Stimulated activated CD4-positive, alpha-beta T cell treated with anti-CD3 and anti-CD28 coated beads, TNF-alpha, amount 100 ng/mL, for 4 hours (primary cell): ENCODE measurements at places on chromosomes 1 and 21.

GRCh38 chr1:190658907-190659306, 181.2 kb upstream of the BRINP3 start:
- no peak for DNase-seq

DNA sequence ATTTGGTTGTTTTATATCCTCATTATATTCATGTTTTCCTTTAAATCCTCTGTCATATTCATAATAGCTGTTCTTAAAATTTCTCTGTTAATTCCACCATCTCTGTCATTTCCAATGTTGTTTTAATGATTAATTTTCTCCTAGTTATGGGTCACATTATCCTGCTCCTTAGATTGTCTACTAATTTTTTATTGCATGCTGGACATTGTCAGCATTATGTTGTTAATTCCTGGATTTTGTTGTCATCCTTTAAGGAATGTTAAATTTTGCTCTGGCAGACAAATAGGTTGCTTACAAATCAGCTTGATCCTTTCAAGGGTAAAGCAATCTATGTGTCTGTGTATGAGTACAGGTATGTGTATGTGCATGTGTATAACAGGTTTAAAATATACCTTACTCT, 393.8 kb upstream of the POU3F1 start:
- no peak for DNase-seq

GRCh38 chr1:106027871-106028270, 1028.6 kb upstream of the PRMT6 start:
- DNase-seq, result no peak

- no peak for DNase-seq
Measured at GRCh38 chr1:210464519-210465039, 135.9 kb downstream of the HHAT start.

- no peak for DNase-seq
Measured at GRCh38 chr1:167923324-167924056, 9.6 kb upstream of the ADCY10 start.

- DNase-seq, result no peak
Measured at GRCh38 chr21:28737674-28738419, 254.8 kb downstream of the LTN1 start.

- DNase-seq, result no peak
Measured at GRCh38 chr1:106897976-106898375, 158.5 kb upstream of the PRMT6 start.

DNA sequence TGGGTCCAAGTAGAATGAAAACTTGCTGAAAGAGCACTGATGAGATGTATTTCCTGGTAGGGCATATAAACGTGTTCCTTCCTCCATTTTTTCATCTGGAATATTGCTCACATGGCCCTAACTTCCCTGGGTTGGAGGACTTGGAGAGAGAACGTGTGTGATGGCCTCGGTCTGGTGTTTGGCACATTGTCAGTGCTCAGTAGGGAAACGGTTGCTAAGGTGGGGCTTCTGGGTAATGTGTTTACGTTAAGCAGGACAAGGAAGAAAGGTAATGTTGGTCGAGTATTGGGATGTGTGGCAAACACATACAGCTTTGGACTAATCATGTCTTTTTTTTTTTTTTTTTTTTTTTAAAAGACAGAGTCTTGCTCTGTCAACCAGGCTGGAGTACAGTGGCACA, 6.2 kb downstream of the TTF2 start:
- DNase-seq, result no peak

DNA sequence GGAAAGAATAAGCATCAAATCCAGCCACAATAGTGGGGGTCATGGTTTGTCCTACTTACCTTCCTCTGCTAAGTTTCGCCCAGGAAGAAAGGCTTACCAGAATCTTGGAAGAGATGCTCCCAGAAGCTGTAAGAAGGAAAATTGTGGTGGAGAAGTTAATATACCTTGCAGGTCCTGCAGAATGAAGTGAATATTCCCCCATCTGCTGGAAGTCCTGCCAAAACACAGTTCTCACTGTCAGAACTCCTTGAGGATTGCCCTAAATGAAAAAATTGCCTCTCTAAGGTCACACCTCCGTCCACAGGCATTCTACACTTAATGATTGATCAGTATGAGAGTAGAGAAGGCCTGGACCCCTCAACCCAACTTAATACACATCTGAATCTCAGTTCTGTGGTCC, 78.4 kb upstream of the RGS21 start:
- DNase-seq, result no peak

- no peak for DNase-seq
Measured at GRCh38 chr1:203593723-203594122, 32.9 kb upstream of the ATP2B4 start.

DNA sequence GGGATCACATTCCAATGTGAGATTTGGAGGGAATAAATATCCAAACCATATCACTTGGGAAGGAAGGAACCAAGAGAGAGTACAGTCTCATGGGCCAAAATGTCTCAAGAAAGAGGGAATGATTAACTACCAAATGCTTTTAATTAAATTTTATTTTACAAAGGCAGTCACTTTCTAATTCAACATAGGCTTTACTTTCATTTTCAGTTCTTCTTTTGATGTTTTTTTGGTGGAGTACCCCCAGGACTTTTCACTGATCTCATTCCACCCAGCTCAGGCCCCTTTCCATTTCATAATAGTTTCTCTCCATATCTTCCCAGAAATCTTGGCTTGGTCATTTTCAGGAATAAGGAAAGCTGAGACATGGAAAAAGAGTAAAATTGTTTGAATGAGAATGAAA, 5.1 kb upstream of the SLAMF7 start:
- no peak for DNase-seq

- DNase-seq, result no peak
Measured at GRCh38 chr1:59682396-59683080, 132.2 kb upstream of the HOOK1 start.

GRCh38 chr1:97630281-97630680, 290.6 kb downstream of the DPYD start:
- DNase-seq, result no peak

DNA sequence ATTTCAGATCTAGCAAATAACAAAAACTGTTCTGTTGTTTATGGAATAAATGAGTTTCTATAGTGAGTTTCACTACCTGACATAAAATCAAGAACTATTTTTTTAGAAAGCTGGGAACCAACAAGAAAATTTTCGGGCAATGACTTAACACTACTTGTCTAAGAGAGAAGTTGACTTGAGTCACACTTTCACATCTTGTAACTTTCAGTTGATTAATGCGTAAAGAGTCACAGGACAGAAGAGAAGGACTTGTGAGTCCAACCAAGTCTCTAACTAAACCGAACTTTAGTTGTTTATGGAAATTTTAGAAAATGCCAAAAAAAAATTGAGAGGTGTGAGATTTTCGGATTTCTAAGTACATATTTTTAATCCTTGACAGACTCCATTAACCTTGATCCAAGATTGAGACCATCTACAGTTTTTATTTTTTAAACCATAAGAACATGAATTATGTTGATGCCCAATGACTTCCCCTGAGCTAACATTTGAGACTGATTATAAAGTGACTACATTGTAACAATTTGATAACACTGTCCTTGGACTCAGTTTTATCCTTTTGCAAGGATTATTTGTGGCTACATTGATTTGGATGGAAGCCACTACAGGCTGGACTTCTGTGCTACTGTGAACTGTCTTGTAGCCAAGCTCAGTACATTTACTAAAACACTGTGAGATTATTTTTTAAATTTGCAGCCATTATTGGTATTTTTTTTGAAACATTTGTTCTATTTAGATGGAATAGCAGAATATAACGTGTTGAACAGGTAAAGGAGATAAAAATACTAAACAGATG, 284.0 kb downstream of the PTPRC start:
- no peak for DNase-seq

GRCh38 chr1:12049616-12050015, 13.5 kb upstream of the TNFRSF8 start:
- DNase-seq, result no peak

DNA sequence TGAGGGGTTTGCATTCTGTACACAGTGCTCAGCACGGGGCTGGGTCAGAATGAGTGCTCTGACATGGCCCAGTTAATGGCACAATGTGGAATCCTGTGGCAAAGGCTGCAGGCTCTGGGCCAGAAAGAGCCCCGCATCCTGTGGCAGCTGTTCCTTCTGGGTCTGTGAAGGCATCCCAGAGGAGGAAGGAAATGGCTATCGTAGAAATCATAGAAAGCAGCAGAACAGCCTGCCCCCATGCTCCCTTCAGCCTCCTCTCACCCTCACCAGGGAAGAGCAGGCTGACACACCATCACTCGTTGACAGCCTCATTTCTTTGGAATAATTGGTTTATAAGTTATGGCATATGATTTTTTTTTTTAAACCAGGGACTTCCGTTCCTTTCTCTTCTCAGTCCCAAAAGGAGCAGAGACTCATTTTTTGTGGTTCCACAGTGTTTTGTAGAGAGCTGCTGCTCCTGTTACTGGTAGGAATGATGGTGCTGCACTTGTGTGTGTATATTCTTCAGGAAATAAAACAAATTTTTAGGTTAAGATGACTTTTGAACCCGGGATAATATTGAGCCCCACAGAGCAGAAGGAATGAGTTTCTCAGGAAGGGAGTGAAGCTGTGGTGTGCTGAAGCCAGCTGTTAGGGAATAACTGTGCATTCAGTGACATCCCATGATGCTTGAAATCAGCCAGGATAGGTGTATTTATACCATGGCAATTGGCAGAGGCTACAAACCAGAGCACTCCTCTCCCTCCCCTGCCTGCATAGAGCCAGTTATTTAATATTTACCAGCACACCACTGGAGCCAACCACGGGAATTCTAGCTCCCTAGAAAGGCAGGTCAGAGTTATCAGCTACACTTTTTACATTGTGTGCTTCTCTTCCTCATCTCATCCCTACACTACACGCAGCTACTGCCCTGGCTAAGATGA, 32.0 kb downstream of the PLXNA2 start:
- DNase-seq, result no peak

GRCh38 chr1:37174876-37175275, 140.6 kb upstream of the GRIK3 start:
- no peak for DNase-seq

GRCh38 chr1:67097305-67097704, 37.5 kb downstream of the C1orf141 start:
- no peak for DNase-seq

GRCh38 chr1:64459743-64460142, 10.2 kb upstream of the CACHD1 start:
- no peak for DNase-seq

DNA sequence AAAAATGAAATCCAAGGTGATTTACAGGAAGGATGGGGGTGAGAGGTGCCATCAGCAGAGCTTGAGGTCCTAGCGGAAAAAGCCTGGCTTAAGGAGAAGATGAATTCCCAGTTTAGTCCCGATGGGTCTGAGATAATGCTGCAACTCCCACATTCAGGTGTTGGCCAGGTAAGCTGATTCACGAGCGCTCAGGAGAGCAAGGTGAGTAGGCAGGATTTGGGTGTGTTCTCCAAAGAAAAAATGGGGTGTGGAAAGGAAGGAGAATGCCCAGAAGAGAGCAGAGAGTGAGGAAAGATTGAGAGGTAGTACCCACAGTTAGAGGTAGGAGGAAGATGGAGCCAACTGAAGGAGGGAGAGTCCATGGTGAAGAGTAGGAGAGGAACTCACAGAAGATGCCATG, 12.5 kb downstream of the RIMS3 start:
- no peak for DNase-seq

- no peak for DNase-seq
Measured at GRCh38 chr1:171798311-171798710, 16.9 kb downstream of the METTL13 start.

- no peak for DNase-seq
Measured at GRCh38 chr1:21241771-21242581, 48.3 kb downstream of the ECE1 start.

GRCh38 chr1:239947801-239948200, 143.9 kb upstream of the FMN2 start:
- DNase-seq, result no peak
